ENCODE measurements at places on chromosomes 2 and 18.
A peak's percentile ranks its signal among the peaks of the same experiment; 100 is the strongest.

- DNase-seq = no peak
These were observed 5.3 kb downstream of the RNF138 start for GRCh38 chr18:32096946-32097345.

DNA sequence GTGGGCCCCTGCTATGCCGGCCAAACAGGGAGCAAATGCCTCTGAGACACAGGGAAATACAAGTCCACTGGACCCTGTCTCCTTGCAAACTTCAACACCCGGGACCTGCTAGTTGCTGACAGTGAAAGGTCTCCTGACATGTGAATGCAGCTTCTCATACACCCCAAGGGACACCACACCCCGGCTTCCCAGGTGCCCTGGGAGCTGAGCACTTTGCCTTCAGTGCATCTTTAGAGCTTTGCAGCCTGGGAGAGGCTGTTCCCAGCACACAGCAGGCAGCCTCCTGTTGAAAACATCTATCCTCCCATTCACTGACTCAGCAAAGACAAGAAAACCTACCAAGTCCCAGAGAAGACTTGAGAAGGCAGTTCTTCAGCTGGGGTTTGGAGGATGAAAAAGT lies 143.4 kb downstream of the COL6A3 start:
- DNase-seq = no peak

DNA sequence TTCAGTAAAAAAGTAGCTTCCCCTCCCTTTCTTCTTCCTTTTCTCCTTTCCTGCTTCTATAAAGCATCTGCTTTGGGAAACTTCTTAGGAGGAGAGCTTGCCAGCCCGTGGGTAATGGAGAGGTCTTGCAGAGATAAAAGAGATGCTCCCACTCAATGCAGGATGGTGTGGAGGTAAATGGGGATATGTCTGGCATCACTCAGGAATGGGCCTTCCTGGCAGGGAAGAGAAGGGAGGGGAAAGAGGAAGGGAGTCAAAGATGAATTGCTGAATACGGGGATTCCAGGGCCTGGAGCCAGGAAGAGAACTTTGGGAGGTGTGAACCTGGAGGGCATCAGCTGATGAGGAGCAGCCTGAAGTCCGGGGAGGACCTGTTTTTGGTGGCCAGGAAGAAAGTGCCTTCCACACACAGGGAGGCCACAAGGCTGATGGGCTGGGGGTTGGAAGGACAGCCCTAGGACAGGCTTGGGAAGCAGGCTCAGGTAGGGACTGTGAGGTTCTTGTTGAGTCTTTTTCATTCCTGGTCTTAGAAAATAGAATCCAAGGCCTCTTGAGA lies 25.2 kb downstream of the IL1B start:
- DNase-seq = no peak

- no peak for DNase-seq
These were observed 250.7 kb upstream of the LINC00305 start for GRCh38 chr18:64399566-64399965.

- no peak for DNase-seq
These were observed 3.0 kb downstream of the GIGYF2 start for GRCh38 chr2:232700154-232700553.

GRCh38 chr2:39390216-39390615 lies 46.9 kb downstream of the MAP4K3 start:
- no peak for DNase-seq

GRCh38 chr2:231235217-231235616 lies 36.8 kb downstream of the ARMC9 start:
- no peak for DNase-seq

DNA sequence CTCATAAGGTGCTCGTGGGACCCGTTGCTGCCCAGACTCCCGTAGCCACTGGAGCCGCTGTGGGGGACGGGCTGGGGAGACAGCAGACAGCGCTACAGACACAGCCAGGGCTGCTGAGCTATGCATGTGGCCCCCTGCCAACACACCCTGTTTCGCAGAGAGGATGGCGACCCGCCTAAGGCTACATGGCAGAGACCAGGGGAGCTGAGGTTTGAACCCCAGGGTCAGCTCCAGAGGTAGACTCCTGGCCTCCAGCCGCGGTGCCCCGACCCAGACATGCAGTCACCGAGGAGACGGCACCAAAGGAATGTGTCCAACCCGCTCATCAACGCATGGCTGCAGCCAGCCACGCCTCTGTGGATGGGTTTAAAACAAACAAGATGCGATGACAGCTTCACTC lies 21.0 kb upstream of the HES6 start:
- peak; percentile 18 for DNase-seq

GRCh38 chr18:1542230-1542774 lies 637.6 kb downstream of the ADCYAP1 start:
- DNase-seq = no peak

DNA sequence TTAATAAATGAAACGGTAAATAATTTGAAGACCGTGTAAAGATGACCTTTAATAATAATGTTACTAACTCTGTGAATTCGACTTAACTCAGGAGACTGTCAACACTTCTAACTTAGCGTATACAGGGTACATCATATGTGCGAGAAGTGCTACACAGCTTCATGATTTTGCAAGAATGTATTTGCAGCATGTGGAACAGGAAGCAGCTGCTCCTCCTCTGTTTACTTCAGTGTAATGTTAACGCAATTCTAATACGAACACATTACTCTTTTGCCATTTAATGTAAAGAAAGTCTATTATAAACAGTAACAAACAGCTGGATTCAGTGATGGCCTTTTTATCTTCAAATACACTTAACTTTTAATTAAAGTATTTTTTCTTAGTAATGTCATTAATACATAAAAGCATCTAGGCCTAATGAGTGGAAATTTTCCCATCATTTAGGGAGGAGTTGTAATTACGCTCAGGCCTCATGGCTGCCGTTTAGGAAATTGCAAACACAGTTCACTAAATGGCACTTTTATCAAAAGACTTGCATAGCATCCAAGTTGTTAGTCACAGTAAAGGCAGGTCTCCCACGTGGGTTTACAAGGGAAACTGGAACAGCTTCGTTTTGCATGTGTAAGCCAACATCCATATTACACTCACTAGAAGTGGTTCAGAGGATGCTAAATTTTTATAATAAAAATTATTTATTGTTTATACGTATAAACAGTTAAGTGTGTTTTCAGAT lies 635.7 kb downstream of the FBXO15 start:
- DNase-seq = no peak

DNA sequence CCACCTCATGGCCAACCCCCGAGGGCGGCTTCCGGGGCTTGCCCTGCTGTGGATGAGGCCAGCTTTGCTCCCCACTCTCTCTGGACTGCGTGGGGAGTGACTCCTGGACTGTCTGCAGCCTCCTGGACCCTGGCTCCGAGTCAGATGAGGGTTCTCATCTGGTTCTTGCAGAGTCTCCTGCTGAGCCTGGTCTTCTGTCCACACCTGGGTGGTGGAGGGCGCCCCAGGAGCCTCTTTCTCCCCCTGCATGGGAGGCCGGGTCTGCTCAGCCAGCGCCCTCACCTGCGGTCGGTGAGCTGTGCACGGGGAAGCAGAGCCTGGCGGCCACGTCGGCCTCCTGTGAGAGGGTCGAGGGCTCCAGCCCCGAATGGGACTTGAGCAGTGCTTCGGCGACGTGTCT lies 78.3 kb downstream of the RTP5 start:
- DNase-seq = no peak

DNA sequence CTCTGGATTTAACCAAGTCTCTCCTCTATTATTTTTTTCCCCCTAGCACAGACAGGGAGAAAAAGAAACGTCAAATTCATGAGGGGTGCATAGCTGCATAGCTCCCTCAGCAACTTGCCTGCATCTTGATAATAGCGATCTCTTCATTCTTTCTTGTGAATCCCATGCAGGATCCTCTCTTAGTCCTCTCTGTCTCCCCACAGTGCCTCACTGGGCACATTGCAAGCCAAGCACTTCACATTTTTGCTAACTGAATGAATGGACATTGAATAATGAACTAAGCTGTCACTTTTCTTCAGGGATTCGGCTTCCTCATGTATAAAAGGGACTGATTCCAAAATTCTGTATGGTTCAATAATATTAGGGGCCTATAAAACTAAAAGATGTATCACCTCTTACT lies 2.9 kb upstream of the EPB41L3 start:
- DNase-seq = peak; percentile 21

- DNase-seq = no peak
These were observed 1.8 kb downstream of the DTNB start for GRCh38 chr2:25671622-25672021.

- DNase-seq = no peak
These were observed 1752.9 kb upstream of the CELF4 start for GRCh38 chr18:39318462-39318861.

- DNase-seq = no peak
These were observed 1087.5 kb upstream of the NXPH2 start for GRCh38 chr2:139867601-139868226.

- peak; percentile 35 for DNase-seq
These were observed 62.1 kb downstream of the SETBP1 start for GRCh38 chr18:44742718-44743311.

GRCh38 chr2:85714841-85715240 lies 20.7 kb downstream of the GNLY start:
- no peak for DNase-seq

DNA sequence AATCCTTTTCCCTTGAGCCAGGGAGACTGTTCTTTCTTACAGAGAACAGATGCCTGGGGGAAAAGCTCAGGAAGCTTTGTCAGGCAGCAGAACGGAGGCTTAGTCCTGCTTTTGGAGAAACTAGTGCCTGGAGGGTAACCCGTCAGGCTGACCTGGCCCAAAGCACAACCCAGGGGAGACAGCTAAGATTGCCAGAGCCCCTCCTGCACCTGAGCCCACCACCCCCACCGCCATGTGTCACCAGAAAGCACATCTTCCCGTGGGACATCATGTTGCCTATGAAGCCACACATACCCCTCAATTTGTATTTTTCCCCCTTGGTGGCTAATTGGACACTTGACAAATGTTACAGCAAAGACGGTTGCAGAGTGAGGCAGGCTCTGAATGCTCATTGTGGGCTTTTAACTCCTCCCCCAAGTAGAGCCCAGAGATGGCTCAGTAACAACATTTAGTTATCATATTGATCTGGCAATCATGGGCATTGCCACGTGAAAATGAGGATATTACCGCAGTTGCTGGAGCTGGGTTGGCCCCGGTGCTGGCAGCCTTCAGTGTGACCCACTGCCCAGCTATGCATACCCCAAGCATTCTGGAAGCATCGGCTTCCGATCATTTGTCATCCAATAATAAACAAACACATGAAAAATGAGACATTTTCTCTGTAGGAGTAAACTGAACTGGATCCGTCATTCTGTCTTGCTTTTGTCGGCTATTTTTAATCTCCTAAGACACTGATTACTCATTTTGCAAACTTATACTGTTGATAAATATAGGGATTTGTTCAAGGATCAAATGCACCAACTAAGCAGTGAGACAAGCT lies 229.5 kb downstream of the ATAD2B start:
- no peak for DNase-seq

- no peak for DNase-seq
These were observed 138.5 kb downstream of the COL4A4 start for GRCh38 chr2:227025510-227025909.

- DNase-seq = no peak
These were observed 184.9 kb upstream of the PARD3B start for GRCh38 chr2:204360218-204361007.

DNA sequence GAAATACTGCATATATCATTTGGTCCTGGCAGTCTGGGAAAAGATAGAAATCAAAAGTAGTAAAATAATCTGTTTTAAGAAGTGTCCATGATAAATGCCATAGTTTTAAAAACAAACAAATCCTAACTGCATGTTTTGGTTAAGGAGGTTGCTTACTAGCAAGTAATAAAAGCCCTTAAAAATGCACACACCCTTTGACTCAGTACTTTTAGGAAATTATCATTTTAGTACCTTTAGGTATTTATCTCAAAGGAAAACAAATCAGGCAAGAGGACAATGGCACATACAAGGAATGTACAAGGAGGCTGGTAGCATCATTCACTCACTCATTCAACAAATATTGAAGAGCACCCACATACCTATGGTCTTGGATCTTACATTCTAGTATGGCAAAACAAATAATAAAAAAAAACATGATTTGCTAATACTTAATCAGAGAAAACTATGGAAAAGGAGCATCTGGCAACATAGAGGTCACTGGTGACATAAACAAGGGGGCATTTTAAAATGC lies 67.6 kb downstream of the OLA1 start:
- no peak for DNase-seq

GRCh38 chr2:168738062-168738461 lies 64.4 kb upstream of the NOSTRIN start:
- no peak for DNase-seq

- DNase-seq = no peak
These were observed 448 bp downstream of the IMPA2 start for GRCh38 chr18:11981543-11982366.

GRCh38 chr2:69017080-69017479 lies 4.1 kb downstream of the ANTXR1 start:
- no peak for DNase-seq

DNA sequence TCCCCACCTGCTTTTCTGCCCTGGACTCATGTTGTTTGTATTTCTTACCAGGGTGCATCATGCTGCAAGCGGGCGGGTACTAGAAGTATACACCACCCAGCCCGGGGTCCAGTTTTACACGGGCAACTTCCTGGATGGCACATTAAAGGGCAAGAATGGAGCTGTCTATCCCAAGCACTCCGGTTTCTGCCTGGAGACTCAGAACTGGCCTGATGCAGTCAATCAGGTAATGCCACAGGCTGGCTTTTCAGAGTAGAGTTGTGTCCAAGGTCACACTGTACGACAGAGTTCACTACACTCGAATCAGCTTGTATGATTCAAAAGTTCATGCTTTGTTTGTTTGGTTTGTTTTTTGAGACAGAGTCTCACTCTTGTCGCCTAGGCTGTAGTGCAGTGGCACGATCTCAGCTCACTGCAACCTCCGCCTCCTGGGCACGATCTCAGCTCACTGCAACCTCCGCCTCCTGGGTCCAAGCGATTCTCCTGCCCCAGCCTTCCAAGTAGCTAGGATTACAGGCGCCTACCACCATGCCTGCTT lies 19.4 kb downstream of the SRSF7 start:
- no peak for DNase-seq

DNA sequence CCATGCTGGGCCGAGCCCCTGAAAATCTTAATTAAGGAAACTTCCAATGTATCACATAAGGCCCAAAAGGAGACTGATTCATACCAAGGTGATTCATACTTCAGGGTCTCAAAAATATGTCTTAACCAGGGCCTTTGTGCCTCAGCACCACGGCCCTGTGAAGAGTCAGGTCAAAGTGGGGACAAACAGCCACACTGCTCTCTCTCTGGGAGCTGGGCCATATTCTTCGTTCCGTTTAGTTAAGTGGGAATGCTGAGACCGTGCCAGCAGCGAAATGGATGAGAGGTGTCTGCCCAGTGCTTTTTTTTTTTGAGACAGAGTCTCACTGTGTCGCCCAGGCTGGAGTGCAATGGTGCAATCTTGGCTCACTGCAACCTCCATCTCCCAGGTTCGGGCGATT lies 9.3 kb upstream of the PTMA start:
- DNase-seq = no peak

Data from kidney epithelial cell (primary cell).